Neural progenitor cell (in vitro differentiated cells): ENCODE measurements at places on chromosomes 11 and 22. TPM values are rescaled to one million over a fixed set of nuclear protein-coding genes. Genes with fewer than 3 reads are reported as not detected.

GRCh38 chr11:15901054-15901453 is 455.3 kb downstream of the SOX6 start:
- H3K27me3 ChIP-seq = no peaks in the 10 kb centered on the region
- H3K27ac ChIP-seq = no peak overlapping the region
- peak; percentile 39 for DNase-seq
- no peak overlapping the region for H3K4me3 ChIP-seq

DNA sequence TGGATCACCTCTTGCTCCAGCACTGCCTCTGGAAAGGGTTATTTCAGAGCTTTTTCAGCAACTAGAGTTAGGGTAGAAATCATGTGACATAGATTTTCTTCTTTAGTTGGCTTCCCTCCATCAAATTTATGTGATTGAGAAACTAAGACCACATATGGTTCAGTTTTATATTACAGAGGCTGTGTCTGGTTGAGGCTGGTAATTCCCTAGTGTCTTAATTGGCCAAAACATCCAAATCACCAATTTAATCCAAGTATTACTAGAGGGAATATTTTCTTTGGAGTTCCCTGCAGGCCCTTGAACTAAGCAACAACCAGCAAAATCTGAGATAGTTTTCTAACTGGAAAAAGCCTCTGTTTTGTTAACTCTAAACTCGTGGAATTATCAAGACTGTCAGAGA is 136.3 kb downstream of the ARHGAP42 start:
- peak overlapping the region; percentile 38 for H3K27ac ChIP-seq
- no peaks in the 10 kb centered on the region for H3K36me3 ChIP-seq
- no peak for DNase-seq
- no peak overlapping the region for H3K4me3 ChIP-seq
- H3K4me1 ChIP-seq = peaks cover 65% of the 10 kb centered on the region

- peak; percentile 56 for DNase-seq
- H3K4me1 ChIP-seq = peaks cover 24% of the 10 kb centered on the region
- peak overlapping the region; percentile 100 for H3K4me3 ChIP-seq
- peaks cover 7% of the 10 kb centered on the region for H3K36me3 ChIP-seq
Measured at GRCh38 chr11:34052608-34053160, 1.2 kb downstream of the CAPRIN1 start.

DNA sequence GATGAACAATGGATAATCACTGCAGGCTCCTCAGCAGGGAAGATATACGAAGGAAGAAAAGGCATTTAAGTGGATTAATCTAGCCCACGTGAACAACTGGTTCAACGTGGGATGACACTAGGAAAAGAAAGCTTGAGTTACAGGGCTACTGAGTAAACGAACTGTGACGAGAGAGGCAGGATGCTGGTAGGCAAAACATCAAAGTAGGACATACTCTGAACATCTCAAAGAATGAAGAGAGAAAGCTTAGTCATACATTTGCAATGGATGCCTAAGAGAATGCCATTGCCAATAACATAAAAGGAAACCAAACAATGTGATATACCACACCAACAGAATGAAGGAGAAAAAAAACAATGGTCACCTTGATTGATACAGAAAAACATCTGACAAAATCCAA is 12.9 kb downstream of the USP28 start:
- no peak overlapping the region for H3K27ac ChIP-seq
- no peaks in the 10 kb centered on the region for H3K36me3 ChIP-seq
- H3K4me1 ChIP-seq = peaks cover 11% of the 10 kb centered on the region
- H3K27me3 ChIP-seq = no peaks in the 10 kb centered on the region
- peak; percentile 48 for DNase-seq

DNA sequence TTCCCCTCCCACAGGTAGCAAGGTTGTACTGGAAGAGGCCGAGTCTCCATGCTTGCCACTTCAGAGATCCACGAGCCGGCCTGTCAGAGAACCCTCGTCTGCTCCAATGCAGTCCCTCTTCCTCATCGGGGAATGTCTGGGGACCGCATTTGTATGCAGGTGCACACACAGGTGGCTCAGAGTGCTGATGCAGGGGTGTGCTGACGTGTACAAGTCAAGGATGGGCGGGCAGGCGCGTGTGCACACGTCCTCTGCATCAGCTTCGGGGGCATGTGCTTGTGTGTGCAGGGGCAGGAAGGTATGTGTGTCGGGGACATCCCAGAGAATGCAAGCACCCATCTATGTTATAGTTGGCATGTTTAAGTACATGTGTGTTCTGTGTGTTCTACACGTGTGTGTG is 49.4 kb downstream of the ELFN2 start:
- no peak overlapping the region for H3K4me3 ChIP-seq
- H3K36me3 ChIP-seq = no peaks in the 10 kb centered on the region
- H3K27ac ChIP-seq = no peak overlapping the region
- DNase-seq = no peak
- no peaks in the 10 kb centered on the region for H3K27me3 ChIP-seq

DNA sequence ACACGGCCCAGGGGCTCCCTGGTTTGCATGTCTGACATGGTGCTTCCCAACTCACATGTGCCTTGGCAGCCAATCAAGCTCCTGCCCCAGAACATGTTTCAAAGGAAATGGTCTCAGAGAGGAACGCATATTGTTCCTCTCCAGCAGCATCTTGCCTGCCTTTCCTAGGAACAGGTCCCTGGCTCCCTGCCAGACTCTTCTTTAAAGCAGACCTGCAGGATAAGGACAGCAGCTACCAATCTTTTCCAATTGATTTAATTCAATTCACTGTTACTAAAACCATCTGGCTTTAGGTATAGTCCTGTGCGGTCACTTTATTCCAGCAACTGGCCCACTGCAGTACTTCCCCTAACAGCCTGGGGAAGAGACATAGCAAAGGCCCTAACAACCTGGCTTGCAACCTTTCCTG is 79.9 kb downstream of the AMBRA1 start:
- H3K27ac ChIP-seq = peak overlapping the region; percentile 32
- no peak for DNase-seq
- H3K27me3 ChIP-seq = no peaks in the 10 kb centered on the region
- no peaks in the 10 kb centered on the region for H3K36me3 ChIP-seq
- peaks cover 3% of the 10 kb centered on the region for H3K4me1 ChIP-seq

- no peaks in the 10 kb centered on the region for H3K27me3 ChIP-seq
- no peaks in the 10 kb centered on the region for H3K36me3 ChIP-seq
- H3K4me1 ChIP-seq = no peaks in the 10 kb centered on the region
- DNase-seq = no peak
- no peak overlapping the region for H3K4me3 ChIP-seq
Measured at GRCh38 chr11:23138761-23139160, 278.5 kb upstream of the CCDC179 start.

GRCh38 chr11:63670433-63671321 is 499 bp downstream of the ATL3 start:
- peak overlapping the region; percentile 58 for H3K4me3 ChIP-seq

DNA sequence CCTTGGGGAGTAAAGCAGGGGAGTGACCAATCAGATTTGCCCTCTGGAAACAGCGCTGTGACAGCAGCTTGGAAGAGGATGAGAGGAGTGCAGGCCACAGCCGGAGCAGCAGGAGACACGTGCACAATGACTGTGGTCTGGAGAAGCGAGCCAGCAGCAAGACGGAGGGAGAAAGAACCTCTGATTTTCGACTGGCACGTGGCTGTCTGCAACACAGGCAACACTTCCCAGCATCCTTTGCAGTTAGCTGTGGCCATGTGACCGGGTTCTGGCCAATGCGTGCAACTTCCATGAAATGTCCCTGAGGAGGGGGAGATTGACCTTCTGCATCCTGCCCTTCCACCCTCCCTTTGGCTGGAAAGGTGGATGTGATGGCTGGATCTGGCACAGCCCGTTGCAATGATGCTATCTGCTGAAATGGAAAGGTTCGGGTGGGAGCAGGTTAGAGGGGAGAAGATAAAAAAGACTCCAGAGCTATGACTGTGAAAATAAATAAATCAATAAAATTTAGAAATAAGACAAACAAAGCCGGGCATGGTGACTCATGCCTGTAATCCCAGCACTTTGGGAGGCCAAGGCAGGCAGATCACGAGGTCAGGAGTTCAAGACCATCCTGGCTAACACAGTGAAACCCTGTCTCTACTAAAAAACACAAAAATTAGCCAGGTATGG is 15.6 kb downstream of the PLA2G6 start:
- no peaks in the 10 kb centered on the region for H3K27me3 ChIP-seq
- H3K4me1 ChIP-seq = no peaks in the 10 kb centered on the region
- H3K4me3 ChIP-seq = no peak overlapping the region

- DNase-seq = no peak
- no peak overlapping the region for H3K27ac ChIP-seq
- no peaks in the 10 kb centered on the region for H3K36me3 ChIP-seq
- no peak overlapping the region for H3K4me3 ChIP-seq
- H3K27me3 ChIP-seq = no peaks in the 10 kb centered on the region
- H3K4me1 ChIP-seq = peaks cover 19% of the 10 kb centered on the region
Measured at GRCh38 chr11:2846056-2846455, 39.5 kb downstream of the CDKN1C start.

DNA sequence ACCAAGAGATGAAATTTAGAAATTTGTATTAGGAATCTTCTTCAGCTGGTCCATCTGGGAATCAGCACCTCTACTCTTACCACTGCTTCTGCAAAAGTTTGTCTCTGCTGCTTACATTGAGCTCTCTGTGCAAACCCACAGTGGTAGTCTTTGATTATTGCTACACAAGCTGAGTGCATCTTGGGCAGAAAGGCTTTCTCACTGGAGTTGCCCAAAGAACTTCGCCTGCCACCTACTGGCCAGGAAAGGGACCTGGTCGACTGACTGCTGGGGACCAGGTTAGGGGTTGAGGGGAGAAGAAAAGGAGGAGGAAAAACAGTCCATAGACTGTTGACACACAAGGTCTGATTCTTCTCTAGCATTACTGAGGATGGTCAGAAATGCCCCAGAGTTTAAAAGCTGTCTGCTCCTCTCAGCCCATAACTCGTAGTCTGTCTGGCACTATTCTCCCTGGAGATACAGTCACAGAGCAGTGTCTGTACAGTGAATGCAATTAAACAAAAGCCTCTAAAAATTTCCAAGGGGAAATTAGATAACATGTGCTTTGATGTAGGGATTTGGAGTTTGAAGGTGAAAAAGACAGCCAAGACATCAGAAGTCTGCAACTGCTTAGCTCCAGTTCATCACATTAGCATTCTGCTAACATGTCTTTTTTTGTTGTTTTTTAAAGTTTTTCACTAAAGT is 215.0 kb upstream of the CTSC start:
- peak; percentile 73 for DNase-seq
- H3K27me3 ChIP-seq = no peaks in the 10 kb centered on the region
- H3K36me3 ChIP-seq = no peaks in the 10 kb centered on the region
- H3K27ac ChIP-seq = no peak overlapping the region
- no peaks in the 10 kb centered on the region for H3K4me1 ChIP-seq

DNA sequence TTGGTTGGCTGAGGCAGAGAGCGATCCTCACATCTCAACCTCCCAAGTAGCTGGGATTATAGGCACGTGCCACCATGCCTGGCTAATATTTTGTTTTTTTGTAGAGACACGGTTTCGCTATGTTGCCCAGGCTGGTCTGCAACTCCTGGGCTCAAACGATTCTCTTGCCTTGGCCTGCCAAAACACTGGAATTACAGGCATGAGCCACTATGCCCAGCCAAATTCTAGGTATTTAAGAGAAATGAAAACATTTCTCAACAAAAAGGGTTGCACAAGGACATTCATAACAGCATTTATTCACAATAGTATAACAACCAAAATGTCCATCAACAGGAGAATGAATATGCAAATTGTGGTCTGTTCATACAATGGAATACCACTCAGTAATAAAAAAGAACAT is 31.7 kb upstream of the RBX1 start:
- H3K4me1 ChIP-seq = no peaks in the 10 kb centered on the region
- H3K36me3 ChIP-seq = peaks cover 12% of the 10 kb centered on the region
- no peak overlapping the region for H3K4me3 ChIP-seq

DNA sequence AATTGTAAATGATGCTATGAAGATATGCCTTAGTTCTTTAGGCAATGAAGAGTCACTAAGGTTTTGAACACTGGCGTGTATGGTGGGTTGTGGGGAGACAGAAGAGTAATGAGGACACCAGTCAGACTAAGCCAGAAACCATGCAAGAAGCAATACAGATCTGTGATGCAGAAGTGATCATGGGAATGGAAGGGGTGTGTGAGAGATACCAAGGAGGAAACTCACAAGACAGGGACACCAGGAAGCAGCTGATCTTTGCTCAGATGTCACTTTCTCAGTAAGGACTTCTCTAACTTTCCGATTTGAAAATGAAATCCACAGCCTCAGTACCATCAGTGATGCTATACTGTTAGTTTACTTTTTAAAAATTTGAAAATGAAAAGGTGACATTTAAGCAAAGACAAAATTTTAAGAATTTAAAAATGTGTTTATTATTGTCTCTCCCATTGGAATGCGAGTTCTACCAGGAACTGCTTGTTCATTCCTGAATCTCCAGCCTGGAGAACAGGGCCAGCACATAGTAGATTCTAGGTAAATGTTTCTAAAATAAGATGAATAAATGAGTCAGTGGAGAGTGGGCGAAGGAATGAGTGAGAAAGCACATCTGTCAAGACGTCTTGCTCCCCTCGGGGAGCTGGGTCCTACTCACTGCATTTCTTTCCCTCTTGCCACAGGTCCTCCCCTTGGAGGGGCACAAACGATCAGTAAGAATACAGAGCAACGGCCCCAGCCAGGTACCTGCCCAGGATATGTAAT is 60.4 kb downstream of the KCNJ1 start:
- DNase-seq = no peak
- H3K4me1 ChIP-seq = peaks cover 15% of the 10 kb centered on the region
- no peak overlapping the region for H3K27ac ChIP-seq
- H3K27me3 ChIP-seq = no peaks in the 10 kb centered on the region

Gene LGALS12
- total RNA-seq = not detected in 2 replicates

Gene OSBPL5
- total RNA-seq = 6.2 and 20.1 TPM in 2 replicates

Gene NNMT
- total RNA-seq = 1.7 TPM in 1 of 2 replicates, not detected in the other

Gene SMC1B
- total RNA-seq = 0.06 and 0.09 TPM in 2 replicates

Gene PHETA2
- total RNA-seq = 0.79 and 2.3 TPM in 2 replicates

Gene TMPRSS13
- total RNA-seq = 0.22 TPM in 1 of 2 replicates, not detected in the other

Gene KRTAP5-7
- not detected in 2 replicates for total RNA-seq
